ENCODE measurements at places on chromosomes 11 and 22. TPM values are rescaled to one million over a fixed set of nuclear protein-coding genes. Genes with fewer than 3 reads are reported as not detected.

DNA sequence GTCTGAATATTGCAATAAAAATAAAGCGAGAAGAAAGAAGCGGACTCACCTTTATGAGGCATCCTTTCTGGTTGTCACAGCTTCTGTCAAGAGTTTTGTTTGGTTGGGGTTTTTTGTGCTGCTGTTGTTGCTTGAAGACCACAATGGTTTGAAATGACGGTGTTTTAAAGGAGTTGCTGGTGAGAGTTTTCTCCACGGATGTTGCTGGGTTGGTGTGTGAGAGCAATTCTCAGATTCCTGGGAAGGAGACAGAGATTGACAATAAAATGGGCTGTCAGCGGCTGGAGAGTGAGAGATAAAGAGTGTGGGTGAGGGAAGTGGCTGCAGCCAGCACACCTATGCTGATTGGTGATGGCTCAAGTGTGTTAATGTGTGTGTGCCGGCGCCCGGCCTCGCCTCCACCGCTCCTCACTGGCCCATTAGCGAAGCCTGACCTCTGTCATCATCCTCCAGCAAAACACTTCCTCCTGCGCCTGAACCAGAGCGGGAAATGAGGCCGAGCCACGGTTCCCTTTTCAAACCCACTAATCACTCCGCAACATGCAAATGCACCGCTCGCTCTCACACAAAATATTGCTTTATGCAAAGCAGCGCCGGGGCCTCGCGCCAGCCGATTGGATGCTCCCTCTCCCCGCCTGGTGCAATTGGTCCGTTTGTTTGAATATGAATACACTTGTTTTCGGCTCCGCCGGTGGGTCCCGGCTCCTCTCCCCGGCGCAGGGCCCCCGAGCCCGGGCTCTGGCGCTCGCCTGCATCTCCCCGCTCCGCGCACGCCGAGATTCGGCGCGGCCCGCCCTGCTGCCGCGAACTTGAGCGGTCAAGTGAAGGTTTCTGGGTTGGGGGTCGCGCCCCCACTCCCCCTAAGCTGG is at the start of gene PAX6:
PAX6 (minus strand) TSS at position 544 of the 869 bp plus-strand sequence. CDS start 4,911 bp downstream, outside the sequence.
- no peaks in the 10 kb centered on the region for H3K36me3 ChIP-seq
- H3K27me3 ChIP-seq, result peaks cover 59% of the 10 kb centered on the region
- peaks cover 14% of the 10 kb centered on the region for H3K4me1 ChIP-seq
- DNase-seq, result no peak
- peak within 1 kb of the TSS; percentile 1 for H3K4me3 ChIP-seq
- H3K27ac ChIP-seq, result no peak within 1 kb of the TSS

- H3K4me3 ChIP-seq, result no peak overlapping the region
- no peaks in the 10 kb centered on the region for H3K27me3 ChIP-seq
- H3K27ac ChIP-seq, result peak overlapping the region; percentile 24
- DNase-seq, result peak; percentile 25
These were observed 125.8 kb downstream of the MICAL2 start for GRCh38 chr11:12235947-12236743.

- no peak overlapping the region for H3K4me3 ChIP-seq
- H3K27ac ChIP-seq, result no peak overlapping the region
- H3K4me1 ChIP-seq, result no peaks in the 10 kb centered on the region
- no peaks in the 10 kb centered on the region for H3K27me3 ChIP-seq
These were observed 35.3 kb downstream of the PITPNB start for GRCh38 chr22:27883656-27884350.

- no peak overlapping the region for H3K27ac ChIP-seq
- H3K36me3 ChIP-seq, result no peaks in the 10 kb centered on the region
- no peaks in the 10 kb centered on the region for H3K4me1 ChIP-seq
- no peak for DNase-seq
- no peak overlapping the region for H3K4me3 ChIP-seq
These were observed 155.7 kb downstream of the AASDHPPT start for GRCh38 chr11:106233191-106233590.

GRCh38 chr22:46739094-46739870 is 1.2 kb upstream of the CERK start:
- DNase-seq, result peak; percentile 61
- H3K36me3 ChIP-seq, result no peaks in the 10 kb centered on the region
- peak overlapping the region; percentile 84 for H3K27ac ChIP-seq
- H3K4me1 ChIP-seq, result peaks cover 5% of the 10 kb centered on the region
- H3K27me3 ChIP-seq, result no peaks in the 10 kb centered on the region

DNA sequence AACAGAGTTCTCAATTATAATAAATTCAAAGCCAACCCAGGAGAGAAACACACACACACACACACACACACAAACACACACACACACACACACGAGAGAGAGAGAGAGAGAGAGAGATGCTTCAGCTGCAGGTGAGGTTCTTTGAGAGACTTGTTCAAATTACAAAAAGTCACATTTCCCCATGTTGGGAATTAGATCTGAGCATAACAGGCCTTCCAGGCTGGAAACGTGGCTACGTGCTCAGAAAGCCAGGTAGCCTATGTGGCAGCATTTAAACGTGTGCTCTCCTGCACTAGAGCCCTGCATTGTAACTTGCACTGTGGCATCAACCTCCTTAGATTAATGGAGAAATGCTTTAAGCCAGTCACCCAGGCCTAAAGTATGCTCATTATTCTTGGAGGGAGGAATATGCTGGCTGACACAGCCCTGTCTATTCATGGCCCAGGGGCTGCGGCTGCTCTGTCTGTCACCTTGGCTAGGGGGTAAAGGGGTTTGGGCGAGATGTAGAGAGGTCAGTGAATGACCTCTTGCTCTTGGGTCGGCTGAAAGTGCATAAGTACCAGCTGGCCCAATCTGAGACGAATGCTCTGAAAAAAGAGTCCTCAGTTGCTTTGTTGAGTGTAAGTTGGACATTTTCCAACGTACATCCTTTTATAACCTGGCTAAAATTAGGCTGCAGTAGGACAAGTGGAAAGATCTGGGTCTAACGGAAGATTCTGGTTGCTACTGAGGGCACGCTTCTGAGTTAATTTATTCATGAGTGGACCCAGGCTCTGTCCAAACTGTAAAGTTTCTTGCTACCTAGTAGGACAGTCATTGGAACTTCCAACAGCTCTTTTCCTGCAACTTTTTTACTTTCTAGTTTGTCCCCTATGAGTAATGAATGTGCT is 171.1 kb upstream of the SEZ6L start:
- DNase-seq, result no peak
- H3K27me3 ChIP-seq, result peaks cover 2% of the 10 kb centered on the region
- no peaks in the 10 kb centered on the region for H3K36me3 ChIP-seq
- no peaks in the 10 kb centered on the region for H3K4me1 ChIP-seq
- H3K27ac ChIP-seq, result no peak overlapping the region

GRCh38 chr11:126115127-126115495 is 52.4 kb upstream of the CDON start:
- no peaks in the 10 kb centered on the region for H3K27me3 ChIP-seq
- no peak overlapping the region for H3K4me3 ChIP-seq
- H3K27ac ChIP-seq, result peak overlapping the region; percentile 37
- DNase-seq, result peak; percentile 70

GRCh38 chr11:63599211-63600122 is 14.8 kb downstream of the PLAAT3 start:
- H3K36me3 ChIP-seq, result no peaks in the 10 kb centered on the region
- H3K27me3 ChIP-seq, result no peaks in the 10 kb centered on the region
- no peak overlapping the region for H3K4me3 ChIP-seq
- no peaks in the 10 kb centered on the region for H3K4me1 ChIP-seq
- H3K27ac ChIP-seq, result no peak overlapping the region

GRCh38 chr11:56988614-56989013 is at the start of gene OR5AK2:
Gene OR5AK2 (plus strand): TSS chr11:56988914. CDS start chr11:56988914, 0 bp downstream.
- no peak within 1 kb of the TSS for H3K4me3 ChIP-seq
- H3K27me3 ChIP-seq, result no peaks in the 10 kb centered on the region
- H3K36me3 ChIP-seq, result no peaks in the 10 kb centered on the region
- H3K27ac ChIP-seq, result no peak within 1 kb of the TSS
- no peak for DNase-seq
- no peaks in the 10 kb centered on the region for H3K4me1 ChIP-seq

GRCh38 chr11:35347921-35348331 is 71.4 kb downstream of the SLC1A2 start:
- no peak overlapping the region for H3K27ac ChIP-seq
- DNase-seq, result no peak
- no peak overlapping the region for H3K4me3 ChIP-seq
- no peaks in the 10 kb centered on the region for H3K27me3 ChIP-seq
- peaks cover 3% of the 10 kb centered on the region for H3K4me1 ChIP-seq

DNA sequence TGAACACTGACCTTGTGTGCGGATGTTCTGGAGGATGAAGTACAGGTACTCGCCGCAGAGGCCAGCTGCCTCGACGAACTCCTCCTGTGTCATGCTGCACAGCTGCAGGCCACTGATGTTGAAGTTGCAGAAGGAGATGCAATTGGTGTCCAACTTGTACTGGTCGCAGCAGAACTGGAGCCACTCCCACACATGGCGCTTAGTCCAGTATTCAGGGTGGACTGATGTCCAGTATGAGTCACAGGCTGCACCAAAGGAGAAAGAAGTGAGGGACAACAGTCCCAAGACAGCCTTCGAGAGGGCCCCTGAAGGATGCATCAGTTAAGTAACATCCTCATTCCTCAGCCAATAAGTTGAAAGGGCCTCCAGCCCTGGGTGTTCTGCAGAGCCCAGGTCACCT is 20.1 kb downstream of the ELF5 start:
- DNase-seq, result no peak
- no peaks in the 10 kb centered on the region for H3K36me3 ChIP-seq
- H3K27ac ChIP-seq, result no peak overlapping the region
- H3K27me3 ChIP-seq, result no peaks in the 10 kb centered on the region
- no peaks in the 10 kb centered on the region for H3K4me1 ChIP-seq
- no peak overlapping the region for H3K4me3 ChIP-seq

DNA sequence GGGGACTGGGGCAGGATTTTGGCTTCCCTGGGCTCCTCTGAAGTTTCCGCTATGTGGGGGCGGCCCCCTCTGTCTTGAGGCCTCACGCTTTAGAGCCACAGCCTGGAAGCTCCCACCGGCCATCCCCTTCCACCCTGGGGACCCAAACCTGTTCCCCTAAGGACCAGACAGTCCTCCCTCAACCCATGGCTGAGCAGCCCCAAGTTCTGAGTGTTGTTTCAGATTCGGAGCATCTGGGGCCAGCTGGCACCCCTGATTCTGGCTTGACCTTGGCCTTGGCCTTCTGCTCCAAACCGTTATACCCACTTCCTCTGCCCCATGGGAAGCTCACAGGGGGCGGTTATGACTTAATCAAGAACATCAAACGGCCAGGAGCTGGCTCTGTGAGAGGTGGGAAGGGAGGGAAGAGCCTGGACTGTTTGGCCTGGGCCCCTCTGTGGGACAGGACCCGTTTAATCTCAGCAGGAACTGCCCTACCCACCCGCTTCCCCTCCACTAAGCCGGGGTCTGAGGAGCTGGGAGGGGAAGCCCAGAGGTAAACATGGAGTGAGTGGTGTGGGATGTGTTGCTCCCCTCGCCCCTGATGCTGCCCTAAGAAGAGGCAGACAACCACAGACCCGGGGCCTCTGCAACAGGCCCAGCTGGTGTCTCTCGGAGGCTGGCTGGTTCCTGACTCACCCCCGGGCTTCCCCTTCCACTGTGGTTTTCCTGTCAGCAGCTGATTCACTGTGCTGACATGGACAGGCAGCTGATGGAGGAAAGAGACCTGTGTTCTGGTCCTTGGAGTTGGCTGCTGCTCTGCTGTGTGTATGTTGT is 3.4 kb downstream of the CD82 start:
- H3K4me1 ChIP-seq, result peaks cover 8% of the 10 kb centered on the region
- peak overlapping the region; percentile 61 for H3K27ac ChIP-seq
- no peaks in the 10 kb centered on the region for H3K36me3 ChIP-seq
- peak; percentile 36 for DNase-seq

DNA sequence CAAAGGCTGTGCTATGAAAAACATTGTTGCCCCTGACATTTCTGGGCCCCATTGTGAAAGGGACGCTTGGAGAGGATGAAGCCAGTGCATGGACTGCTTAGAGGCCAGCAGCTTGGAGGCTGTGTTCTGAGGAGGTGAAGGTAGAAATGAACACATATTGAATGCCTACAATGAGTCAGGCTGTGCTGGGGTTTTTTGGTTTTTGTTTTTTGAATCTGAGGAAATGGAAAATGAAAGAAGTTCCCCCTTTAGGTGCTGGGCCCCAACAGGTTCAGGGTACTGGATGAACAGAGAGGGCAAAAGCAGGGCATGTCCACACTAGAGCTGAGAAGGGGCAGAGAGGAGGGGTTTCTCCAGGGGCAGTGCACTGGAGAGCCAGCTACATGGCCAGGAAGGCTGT is 166.1 kb upstream of the API5 start:
- H3K4me1 ChIP-seq, result no peaks in the 10 kb centered on the region
- no peaks in the 10 kb centered on the region for H3K27me3 ChIP-seq
- H3K36me3 ChIP-seq, result no peaks in the 10 kb centered on the region
- H3K27ac ChIP-seq, result no peak overlapping the region
- H3K4me3 ChIP-seq, result no peak overlapping the region

DNA sequence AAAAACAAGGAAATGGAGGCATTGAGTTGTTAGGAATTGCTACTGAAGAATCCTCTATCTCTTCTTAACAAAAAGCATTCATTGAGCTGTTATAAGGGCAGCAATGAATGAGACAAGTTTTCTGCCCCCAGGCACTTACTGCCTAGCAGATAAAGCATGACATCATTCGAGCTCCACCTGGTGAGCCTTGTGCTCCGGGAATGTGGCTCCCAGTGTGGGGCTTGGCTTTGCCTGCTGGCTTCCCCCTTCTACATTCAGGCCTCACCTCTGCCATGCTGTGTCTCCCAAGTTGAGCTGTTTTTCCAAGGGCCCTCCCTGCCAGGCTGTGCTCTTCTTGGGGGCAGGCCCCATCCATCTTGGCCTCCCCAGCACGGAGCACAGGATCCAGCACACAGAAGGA is 56.9 kb upstream of the EIF3D start:
- no peaks in the 10 kb centered on the region for H3K36me3 ChIP-seq
- H3K27ac ChIP-seq, result no peak overlapping the region
- no peaks in the 10 kb centered on the region for H3K4me1 ChIP-seq
- peaks cover 5% of the 10 kb centered on the region for H3K27me3 ChIP-seq
- no peak for DNase-seq

GRCh38 chr11:28086569-28086968 is 21.4 kb downstream of the KIF18A start:
- H3K4me1 ChIP-seq, result no peaks in the 10 kb centered on the region
- no peaks in the 10 kb centered on the region for H3K36me3 ChIP-seq
- H3K27me3 ChIP-seq, result no peaks in the 10 kb centered on the region
- H3K4me3 ChIP-seq, result no peak overlapping the region
- H3K27ac ChIP-seq, result no peak overlapping the region
- no peak for DNase-seq

DNA sequence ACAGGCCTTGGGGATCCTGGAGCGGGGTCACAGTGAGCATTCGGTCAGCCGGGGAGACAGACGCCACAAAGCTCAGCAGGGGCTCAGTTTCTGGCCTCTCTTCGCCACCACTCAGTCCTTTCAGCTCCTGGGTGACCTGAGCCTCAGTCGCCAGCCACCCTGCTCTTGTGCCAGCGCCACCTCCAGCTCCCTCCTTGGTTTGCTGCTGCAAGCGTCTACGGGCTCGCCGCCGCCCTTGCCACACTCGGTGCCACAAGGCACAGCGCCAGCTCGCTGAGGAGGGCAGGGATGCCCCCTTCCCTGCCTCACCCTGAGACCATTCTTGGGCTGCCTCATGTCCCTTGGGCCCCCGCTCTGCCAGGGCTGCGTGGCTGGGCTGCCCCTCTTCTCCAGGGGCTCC is 1.5 kb upstream of the EEF1G start:
- peaks cover 11% of the 10 kb centered on the region for H3K4me1 ChIP-seq
- H3K36me3 ChIP-seq, result no peaks in the 10 kb centered on the region
- H3K27ac ChIP-seq, result peak overlapping the region; percentile 99
- no peak for DNase-seq
- no peaks in the 10 kb centered on the region for H3K27me3 ChIP-seq

- H3K36me3 ChIP-seq, result no peaks in the 10 kb centered on the region
- peaks cover 14% of the 10 kb centered on the region for H3K4me1 ChIP-seq
- peak overlapping the region; percentile 79 for H3K4me3 ChIP-seq
- DNase-seq, result no peak
- peak overlapping the region; percentile 99 for H3K27ac ChIP-seq
These were observed 879 bp upstream of the RNH1 start for GRCh38 chr11:507727-508515.

Gene IL10RA
- 10.7 TPM for total RNA-seq

Gene OR52I1
- total RNA-seq, result not detected

Gene FAM180B
- not detected for total RNA-seq

Gene LRRC32
- total RNA-seq, result 16.2 TPM

Gene MFNG
- 7.3 TPM for total RNA-seq

Gene GAL3ST3
- 4.3 TPM for total RNA-seq

Gene SMTNL1
- not detected for total RNA-seq

Measured in prostate gland (tissue), 2 donors.